ENCODE measurements at places on chromosomes 4 and X. TPM values are rescaled to one million over a fixed set of nuclear protein-coding genes. Genes with fewer than 3 reads are reported as not detected.

GRCh38 chr4:185424905-185425646, 688 bp downstream of the UFSP2 start:
- peak; percentile 41 for DNase-seq

- DNase-seq = no peak
These were observed 172.5 kb downstream of the ANK2 start for GRCh38 chr4:113221990-113222389.

DNA sequence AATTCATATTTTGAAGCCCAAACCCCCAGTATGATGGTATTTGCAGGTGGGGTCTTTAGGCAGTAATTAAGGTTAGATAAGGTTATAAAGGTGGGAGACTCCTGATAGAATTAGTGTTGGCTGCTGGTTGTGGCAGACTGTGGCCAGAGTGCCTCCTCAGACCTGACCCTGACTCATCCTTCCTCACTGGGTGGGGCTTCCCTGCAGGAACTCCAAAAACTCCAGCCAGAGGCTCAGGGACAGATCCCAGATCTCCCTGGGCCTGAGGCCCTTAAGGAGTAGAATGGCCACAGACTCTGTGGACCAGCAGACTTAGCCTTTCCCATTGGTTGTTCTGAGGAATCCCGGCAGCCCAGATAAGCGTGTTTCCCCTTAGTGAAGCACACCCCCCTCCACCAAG, 463.0 kb upstream of the CPEB2 start:
- DNase-seq = no peak

DNA sequence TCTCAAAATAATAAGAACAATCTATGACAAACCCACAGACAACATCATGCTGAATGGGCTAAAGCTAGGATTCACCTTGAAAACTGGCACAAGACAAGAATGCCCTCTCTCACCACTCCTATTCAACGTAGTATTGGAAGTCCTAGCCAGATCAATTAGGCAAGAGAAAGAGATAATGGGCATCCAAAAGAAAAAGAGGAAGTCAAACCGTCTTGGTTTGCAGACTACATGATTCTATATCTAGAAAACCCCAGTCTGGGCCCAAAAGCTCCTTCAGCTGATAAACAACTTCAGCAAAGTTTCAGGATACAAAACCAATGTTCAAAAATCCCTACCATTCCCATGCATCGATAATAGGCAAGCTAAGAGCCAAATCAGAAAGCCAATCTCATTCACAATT, 59.0 kb downstream of the CHM start:
- DNase-seq = no peak

DNA sequence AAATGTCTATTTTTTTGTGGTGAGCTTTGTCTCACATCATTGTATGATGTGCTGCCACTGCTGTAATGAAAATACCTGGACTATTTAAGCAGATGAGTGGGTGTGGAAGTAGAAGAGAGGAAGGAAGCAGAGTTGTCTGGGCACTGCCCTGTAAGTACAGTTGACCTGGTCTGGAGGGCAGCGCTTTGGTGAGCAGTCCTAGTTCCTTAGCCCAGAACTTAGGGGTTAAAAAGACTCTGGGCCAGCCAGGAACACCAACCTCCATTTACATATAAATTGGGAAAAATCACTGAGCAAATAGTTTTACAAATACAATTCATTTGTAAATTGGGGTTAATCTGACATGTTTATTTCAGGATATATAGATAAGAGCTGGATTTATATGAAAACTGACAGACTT, 347.1 kb upstream of the FAT1 start:
- no peak for DNase-seq

DNA sequence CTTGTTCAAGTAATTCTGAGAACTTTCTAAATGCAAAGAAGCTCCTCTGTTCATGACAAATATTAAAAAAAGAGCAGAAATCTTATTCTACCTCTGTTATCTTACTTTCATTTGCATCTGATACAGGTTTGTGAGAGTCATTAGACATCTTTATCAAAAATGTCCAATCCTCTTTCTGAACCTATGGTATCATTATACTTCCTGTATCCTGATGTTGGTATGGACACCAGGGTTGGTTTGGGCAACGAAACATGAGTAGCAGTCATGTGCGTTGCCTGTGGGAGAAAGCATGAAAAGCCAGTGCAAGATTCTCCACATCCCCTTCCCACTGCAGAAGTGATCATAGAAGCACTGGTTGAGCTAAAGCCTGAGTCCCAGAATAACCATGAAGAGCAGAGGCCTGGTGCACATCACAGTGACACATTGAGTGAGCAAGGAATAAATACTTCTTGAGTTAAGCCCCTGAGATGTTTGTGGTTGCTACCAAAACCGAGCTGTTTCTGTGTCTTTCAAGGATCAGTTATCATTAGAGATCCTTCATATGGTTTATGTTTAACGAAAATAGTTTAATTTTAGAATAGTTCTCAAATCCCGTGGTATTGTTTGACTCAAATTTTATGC, 197.2 kb downstream of the BANK1 start:
- no peak for DNase-seq

DNA sequence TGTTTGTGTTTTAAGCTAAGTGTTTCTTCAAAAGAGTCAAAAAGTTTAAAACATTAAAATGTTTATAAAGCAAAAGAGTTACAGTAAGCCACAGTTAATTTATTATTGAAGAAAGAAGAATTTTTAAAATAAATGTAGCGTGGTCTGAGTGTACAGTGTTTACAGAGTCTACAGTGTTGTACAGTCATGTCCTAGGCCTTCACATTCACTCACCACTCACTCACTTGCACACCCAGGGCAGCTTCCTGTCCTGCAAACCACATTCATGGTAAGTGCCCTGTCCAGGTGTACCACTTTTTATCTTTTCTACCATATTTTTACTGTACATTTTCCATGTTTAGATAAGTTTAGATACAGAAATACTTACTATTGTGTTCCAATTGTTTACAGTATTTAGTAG, 239.7 kb upstream of the AGA start:
- no peak for DNase-seq

GRCh38 chr4:78079726-78080430, 22.8 kb downstream of the FRAS1 start:
- no peak for DNase-seq

DNA sequence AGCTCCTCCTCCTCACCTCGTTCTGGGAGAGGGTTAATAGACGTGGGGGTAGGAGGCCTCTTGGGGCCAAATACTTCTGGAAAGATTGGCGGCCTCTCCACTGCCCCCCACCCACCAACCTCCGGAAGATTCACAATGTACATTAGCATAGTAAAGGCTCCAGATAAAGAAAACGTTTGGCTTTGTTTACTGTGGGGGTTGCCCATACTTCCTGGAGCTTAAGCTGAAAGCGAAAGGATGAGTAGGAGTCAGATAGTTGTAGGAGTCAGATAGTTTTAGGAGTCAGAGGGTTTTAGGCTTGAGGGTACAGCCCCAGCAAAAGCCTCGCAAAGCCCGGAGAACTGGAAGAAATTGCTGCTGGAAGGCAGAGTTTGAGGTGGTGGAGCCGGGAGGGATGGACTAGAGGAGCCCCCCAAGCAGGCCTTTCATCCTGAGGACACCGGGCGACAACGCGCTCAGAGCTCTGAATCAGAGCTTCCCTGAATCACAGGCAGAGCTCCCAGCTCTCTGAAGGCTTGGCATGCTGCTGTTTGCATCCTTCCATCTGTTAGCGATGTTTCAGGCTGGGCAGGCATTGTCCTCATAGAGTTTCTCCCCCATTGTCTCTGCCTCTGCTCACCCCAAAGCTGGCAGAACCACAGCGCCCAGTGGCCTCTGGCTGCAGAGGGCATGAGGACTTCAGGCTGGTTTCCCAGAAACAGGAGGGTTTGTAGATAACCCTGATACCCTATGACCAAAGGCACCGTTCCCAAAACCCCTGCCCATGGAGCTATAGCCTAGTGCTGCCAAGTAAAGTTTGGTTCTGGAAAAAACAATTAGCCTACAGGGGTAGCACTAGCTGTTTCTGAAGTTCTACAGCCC, 280.7 kb downstream of the BCOR start:
- DNase-seq = no peak

DNA sequence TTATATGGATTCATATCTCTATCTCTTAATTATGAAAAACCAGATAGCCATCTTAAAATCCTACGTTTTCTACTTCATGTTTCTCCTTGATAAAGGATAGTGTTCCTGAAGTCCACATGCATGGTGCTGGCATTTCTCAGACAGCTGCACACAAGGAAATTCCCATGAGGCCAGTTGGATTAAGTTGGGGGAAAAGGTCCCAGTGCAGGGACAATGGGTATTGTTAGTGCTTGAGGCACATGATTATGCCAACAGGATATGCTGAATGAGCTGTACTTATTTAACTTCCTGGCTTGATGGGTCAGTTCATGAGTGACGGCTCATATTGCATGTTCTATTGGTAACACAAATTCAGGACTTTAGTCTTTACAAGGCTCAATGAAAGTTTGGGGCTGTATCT, 913.9 kb upstream of the NDST4 start:
- DNase-seq = no peak

The DMP1 gene
- total RNA-seq = not detected

The RRAGB gene
- total RNA-seq = 12.0 TPM

The PNMA5 gene
- not detected for total RNA-seq
